Stimulated activated CD4-positive, alpha-beta T cell treated with anti-CD3 and anti-CD28 coated beads, Interleukin-12 subunit alpha, Interleukin-12 subunit beta, amount 100 ng/mL, for 4 hours (primary cell): ENCODE measurements at places on chromosomes 3 and 15.
A peak's percentile ranks its signal among the peaks of the same experiment; 100 is the strongest.

DNA sequence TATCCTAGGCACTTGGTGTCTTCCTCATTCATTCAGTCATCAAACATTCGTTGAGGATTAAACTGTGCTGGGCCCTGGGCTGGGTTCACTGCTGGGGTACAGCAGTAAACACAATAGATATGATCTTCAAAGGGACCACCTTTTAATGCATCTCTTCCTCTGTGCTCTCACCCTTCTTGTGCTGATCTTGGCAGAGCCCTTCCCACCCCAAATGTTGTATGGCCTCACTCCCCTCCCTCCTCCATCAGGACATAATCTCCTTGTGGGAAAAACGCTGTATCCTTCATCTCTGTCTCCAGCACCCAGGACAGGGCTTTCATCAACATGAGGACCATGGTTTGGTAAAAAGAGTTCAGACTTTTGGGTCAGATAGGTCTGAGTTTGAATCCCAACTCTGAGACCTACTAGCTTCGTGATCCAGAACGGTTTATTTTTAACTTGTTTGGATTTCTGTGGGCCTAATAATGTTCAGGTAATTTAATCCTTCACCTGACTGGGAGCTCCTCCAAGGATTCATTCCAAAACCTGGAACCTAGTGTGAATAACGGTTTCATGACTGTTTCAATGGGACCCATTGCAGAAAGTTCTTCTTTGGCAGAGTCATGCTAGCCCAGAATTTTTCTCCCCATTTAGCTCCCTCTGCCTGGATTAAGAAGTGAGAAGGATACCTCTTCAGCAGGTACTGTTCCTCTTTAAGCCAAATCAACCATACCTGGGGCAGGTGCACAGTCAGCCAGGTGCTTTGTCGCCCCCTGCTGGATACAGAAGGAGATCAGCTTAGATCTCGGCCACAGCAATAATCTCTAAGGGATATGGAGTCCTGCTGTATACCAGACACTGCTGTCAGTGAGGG, 5.2 kb upstream of the WNT7A start:
- DNase-seq: peak; percentile 56

DNA sequence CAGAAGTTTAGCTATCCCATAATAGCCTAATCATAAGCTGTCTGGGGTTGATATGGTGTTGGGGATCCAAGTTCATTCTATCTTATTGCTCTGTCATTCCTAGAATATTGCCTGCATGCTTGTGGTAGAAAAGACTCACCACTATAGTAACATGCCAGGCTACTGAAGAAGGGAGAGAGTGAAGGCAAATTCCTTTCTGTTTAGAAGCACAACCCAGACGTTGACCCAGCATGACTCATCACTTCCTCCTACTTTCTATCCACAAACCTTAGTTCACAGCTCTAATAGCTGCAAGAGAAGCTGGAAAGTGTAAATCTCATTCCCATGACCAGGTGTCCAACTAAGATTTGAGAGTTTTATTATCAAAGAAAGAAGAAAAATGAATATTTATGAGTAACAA, 57.8 kb upstream of the NMD3 start:
- DNase-seq: no peak

- DNase-seq: no peak
Measured at GRCh38 chr3:151946606-151947005, 73.2 kb downstream of the SUCNR1 start.

- no peak for DNase-seq
Measured at GRCh38 chr15:101194546-101195125, 57.2 kb downstream of the CHSY1 start.

- DNase-seq: no peak
Measured at GRCh38 chr15:63823253-63823844, 10.4 kb downstream of the HERC1 start.

- DNase-seq: no peak
Measured at GRCh38 chr3:159787178-159787574, 201.5 kb upstream of the IL12A start.

DNA sequence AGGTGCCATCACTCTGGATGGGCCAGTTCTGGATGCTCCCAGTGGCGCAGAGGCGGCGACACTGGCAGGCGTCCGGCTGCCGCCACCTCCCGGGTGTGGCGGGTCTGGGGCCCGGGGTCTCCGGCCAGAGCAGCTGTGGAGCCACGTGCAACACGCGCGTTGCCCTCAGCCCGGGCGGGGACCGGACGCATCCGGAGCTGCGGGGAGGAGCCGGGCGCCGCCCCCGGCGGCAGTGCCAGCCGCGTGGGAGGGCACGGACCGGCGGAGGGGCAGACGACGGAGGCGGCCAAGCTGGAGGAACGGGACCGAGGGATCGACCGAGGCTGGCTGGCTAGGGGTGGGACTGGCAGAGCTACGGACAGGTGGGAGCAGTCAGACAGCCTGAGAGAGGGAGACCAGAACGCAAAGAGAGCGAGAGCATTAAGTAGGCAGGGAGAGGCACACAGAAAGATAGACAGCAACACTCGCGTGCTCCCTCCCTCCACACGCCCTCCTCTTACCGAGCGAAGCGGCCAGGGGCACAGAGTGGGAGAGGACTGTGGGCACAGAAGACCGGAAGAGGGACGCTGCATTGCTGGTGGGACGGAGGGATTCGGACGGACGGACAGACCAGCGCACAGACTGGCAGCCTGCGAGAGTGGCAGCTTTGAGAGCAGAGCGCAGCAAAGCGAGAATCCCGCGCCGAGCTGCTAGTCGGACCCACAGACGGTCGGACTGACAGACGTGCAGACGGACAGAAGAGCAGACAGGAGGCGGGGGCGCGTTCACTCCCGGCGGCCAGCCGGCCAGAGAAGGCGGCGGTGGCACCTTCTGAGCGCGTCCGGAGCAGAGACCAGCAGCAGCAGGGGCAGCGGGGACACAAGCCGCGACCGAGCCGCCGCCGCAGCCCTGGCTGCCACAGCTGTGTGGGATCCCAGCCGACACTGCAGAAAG, at the start of gene ARPP21:
Gene ARPP21 (plus strand): TSS at position 272 of the 933 bp plus-strand sequence. CDS start 42,227 bp downstream, outside the sequence.
- no peak for DNase-seq

DNA sequence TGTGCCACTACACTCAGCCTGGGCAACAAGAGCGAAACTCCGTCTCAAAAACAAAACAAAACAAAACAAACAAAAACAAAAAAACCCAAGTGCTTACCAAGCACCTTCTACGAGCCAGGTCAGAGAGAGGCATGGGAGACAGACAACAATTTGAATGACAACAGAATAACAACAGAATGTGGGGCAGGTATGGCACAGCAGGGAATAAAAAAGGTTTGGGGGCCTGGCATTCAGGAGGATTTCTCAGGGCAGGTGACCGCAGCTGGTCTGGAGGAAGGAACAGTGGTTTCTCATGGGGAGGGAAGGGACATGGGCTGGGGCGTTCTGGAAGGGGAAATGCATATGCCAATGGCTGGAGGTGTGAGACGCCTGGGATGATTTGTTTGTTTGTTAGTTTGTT, 22.5 kb upstream of the PARL start:
- no peak for DNase-seq

- no peak for DNase-seq
Measured at GRCh38 chr3:79019137-79019923, 748.5 kb downstream of the ROBO1 start.

DNA sequence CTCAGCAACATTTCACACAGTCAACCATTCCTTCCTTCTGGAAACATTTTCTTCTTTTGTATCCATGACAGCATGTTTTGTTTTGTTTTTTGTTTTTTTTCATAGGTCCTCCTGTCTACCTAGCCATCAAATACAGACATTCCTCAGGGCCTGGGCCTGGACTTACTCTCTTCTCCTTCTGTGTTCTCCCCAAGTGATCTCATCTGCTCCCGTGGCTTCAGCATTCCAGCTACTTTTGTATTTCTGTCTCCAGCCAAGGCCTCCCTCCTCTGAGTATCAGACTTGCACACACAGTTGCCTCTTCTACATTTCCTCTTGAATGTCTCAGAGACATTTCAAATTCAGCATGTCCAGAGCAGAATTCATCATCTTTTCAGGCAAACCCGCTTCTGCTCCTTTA, 82.4 kb downstream of the HCN4 start:
- no peak for DNase-seq

DNA sequence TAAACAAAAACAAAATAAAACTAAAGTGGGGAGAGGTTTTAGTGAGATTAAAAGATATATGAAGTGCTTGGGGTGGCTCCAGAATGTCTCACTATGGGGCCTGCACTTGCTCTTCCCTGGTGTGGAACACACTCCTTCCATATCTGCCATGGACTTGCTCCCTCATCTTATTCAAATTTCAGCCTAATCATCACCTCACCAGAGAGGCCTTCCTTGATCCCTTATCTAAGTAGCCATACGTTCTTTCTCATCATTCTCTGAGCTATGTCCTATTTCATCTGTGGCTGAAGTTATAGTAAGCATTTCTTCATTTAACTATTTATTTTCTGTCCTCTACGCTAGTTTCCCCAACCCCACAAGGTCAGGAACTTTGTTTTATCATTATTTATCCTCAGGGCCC, 511.7 kb downstream of the NTRK3 start:
- no peak for DNase-seq

GRCh38 chr3:30281526-30281925, 324.9 kb upstream of the TGFBR2 start:
- DNase-seq: no peak

- DNase-seq: no peak
Measured at GRCh38 chr3:42652251-42652610, 1.3 kb upstream of the ZBTB47 start.

- DNase-seq: no peak
Measured at GRCh38 chr3:179098388-179099077, 26.9 kb upstream of the ZMAT3 start.

DNA sequence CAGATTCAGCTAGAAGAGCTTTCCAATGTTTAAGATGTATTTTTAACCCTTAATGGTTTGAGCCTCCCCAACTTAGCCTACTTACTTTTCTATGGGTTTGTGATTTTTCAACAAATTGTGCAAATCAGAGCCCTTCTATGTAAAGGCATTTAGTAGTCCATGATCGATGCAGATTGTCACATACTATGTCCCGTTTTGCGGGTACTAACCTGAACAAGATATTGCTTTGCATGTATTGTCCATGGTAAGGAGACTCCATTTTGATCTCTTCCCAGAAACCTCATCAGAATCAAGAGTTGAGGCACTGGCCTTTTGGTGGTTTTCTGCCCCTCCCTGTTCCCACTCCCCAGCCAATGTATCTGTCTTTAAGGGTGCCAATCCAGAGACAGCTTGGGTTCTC, 60.8 kb downstream of the ETV5 start:
- DNase-seq: no peak

- DNase-seq: no peak
Measured at GRCh38 chr3:14847613-14848541, 29.1 kb downstream of the FGD5 start.

DNA sequence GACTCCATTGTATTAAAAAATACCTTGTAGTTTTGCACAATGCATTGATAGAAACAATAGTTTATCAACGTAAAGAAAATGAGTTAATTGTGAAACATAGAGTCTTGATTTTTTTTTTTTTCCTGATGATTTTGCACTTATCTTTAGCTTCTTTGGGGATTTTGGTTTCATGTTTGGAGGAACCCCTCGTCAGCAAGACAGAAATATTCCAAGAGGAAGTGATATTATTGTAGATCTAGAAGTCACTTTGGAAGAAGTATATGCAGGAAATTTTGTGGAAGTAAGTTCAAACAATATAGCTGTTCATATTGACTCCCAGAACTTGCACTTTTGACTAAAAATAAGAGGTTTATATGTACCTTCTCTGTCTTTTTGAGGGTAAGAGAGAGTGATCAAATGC, 7.0 kb downstream of the DNAJB11 start:
- DNase-seq: no peak

DNA sequence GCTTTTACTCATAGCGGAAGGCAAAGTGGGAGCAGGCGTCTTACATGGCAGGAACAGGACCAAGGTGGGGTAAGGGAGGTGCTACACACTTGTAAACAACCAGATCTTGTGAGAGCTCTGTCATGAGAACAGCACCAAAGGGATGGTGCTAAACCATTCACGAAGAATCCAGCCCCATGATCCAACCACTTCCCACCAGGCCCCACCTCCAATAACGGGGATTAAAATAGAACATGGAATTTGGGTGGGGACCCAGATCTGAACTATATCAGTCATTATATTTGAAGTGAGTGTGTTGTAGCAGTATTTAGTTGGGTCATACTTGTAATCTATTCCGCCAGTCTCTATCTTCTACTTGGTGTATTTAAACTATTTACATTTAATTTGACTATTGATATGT, 190.9 kb downstream of the RPLP1 start:
- no peak for DNase-seq

- no peak for DNase-seq
Measured at GRCh38 chr3:194084284-194084683, 51.7 kb upstream of the HES1 start.

DNA sequence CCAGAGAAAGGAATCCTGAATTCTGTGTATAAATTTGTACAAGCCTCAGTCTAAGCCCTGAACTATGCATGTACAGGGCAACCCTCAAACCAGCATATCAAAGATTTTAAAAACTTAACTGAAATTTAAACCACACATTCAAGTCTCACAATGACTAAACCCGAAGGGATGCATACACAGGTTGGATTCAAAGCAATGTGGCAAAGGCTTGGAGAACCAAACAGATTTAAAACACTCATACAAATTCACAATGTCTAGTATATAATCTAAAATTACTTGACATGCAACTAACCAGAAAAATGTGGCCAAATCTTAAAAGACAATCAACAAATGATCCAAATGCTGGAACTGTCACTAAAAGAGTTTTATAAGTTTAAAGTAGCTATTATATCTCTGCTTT, 36.4 kb downstream of the CEP152 start:
- DNase-seq: no peak

GRCh38 chr15:39102431-39102830, 478.4 kb upstream of the THBS1 start:
- no peak for DNase-seq

DNA sequence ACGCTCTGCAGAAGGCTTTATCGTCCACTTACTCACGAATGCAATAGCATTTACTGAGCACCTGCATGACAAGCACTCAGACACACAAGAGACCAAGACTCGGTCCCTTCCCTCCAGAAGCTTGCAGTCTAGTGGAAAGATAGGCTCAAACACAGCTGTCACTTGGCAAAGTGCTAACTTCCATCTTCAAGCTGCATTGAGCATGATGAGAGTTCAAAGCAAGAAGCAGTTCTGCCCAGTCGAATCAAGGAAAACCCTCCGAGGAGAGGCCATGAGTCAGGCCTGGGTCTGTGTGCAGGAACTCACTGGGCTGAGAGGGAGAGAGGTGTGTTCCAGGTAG, 51.5 kb downstream of the C3orf20 start:
- no peak for DNase-seq

- DNase-seq: no peak
Measured at GRCh38 chr3:51401735-51402134, 10.7 kb downstream of the RBM15B start.
